ENCODE measurements at places on chromosomes 13 and 19.

DNA sequence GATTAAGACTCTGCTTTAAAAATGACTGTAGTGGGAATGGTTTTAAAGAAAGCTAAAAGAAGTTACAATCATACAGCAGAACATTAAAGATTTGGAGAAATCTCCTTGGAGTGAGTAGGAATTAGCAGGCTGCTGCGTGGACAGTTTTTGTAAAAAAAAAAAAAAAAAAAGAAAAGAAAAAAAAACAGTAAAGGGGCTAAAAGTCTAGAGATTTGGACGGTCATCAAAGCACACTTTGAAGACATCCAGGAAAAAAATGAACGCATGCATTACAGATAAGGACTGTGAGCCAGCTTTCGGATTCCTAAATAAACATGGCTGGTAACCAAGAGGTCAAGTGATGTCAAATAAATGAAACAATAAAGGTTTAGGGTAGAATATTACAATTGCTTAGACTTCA, 1700.6 kb downstream of the PCDH9 start:
- DNase-seq: no peak

GRCh38 chr19:44401139-44402115, at the start of gene ZNF285:
Gene ZNF285, minus strand, starts transcription at chr19:44401608. Its CDS starts 4,395 bp downstream, at chr19:44397213.
- peak; percentile 34 for DNase-seq

DNA sequence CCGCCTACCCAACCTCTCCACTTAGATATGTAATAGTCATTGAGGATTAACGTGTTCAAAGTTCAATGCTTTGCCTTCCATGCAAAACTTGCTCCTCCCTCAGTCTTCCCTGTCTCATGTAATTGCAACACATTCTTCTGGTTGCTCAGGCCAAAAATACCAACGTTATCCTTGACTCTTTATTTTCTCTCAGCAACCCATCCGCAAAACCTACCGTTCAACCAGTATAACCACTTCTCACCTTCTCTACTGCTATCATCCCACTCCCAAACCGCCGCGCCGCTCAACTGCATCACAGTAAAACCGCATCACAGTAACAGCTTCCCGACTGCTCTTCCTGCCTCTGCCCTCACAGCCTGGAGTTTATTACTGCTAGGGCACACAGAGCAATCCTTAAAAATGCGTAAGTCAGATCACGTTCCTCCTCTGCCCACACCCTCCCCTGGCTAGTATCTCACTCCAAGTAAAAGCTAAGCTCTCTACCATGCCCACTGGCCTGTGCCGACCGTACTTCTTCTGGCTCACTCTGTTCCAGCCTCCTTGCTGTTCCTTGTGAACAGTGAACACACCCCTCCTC, 8.2 kb downstream of the MTIF3 start:
- DNase-seq: peak; percentile 27

GRCh38 chr13:106143930-106144709, 391.3 kb downstream of the EFNB2 start:
- DNase-seq: no peak

- no peak for DNase-seq
Measured at GRCh38 chr13:46621133-46621532, 68.2 kb downstream of the LRCH1 start.

GRCh38 chr13:94212196-94212595, 267.3 kb downstream of the DCT start:
- no peak for DNase-seq

DNA sequence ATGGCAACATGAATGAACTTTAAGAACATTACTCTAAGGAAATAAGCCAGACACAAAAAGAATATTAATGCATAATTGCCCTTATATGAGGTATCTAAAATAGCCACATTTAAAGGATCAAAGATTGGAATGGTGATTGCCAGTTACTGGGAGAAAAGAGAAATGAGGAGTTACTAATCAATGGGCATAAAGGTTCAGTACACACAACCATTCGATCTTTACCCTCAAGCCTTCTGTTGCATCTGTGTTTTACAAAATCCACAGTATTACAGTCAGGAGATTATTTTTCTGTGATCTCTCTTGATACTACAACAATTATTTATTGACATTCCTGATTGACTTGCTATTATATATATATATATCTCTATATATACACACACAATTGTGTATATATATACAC, 310.0 kb upstream of the SLITRK5 start:
- DNase-seq: no peak

All from effector CD4-positive, alpha-beta T cell (primary cell).